Putamen (tissue), 1 donor: ENCODE measurements at places on chromosomes 4 and X.

DNA sequence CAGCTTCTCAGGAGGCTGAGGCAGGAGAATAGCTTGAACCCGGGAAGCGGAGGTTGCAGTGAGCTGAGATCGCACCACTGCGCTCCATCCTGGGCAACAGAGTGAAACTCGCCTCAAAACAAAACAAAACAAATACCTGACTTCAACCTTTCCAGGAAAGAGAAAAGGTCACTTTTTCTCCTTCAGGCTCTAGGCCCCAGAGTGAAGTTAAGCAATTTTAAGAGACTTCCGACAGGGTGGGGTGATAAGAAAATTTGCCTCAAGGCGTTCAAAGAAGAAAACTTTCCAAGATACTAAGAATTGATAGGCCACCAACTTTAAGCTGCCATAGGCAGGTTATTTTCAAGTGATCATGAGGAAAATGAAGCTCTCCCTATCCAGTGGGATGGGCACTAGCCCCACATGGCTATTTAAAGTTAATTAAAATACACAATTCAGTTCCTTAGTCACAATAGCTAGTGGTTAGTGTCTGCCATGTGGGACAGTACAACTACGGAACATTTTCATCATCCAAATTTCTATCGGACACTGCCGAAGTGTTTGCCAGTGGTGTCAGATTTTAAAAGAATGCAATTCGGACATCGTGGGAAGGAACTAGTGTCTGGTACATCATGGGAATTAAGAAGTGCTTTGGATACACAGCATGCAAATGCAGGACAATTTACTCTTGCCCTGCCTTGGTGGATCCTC lies 33.0 kb downstream of the SMS start:
- no peak for DNase-seq

- DNase-seq: no peak
These were observed 189.0 kb downstream of the AR start for GRCh38 chrX:67732864-67733263.

- DNase-seq: no peak
These were observed 10.9 kb upstream of the EXOSC9 start for GRCh38 chr4:121789960-121790829.

DNA sequence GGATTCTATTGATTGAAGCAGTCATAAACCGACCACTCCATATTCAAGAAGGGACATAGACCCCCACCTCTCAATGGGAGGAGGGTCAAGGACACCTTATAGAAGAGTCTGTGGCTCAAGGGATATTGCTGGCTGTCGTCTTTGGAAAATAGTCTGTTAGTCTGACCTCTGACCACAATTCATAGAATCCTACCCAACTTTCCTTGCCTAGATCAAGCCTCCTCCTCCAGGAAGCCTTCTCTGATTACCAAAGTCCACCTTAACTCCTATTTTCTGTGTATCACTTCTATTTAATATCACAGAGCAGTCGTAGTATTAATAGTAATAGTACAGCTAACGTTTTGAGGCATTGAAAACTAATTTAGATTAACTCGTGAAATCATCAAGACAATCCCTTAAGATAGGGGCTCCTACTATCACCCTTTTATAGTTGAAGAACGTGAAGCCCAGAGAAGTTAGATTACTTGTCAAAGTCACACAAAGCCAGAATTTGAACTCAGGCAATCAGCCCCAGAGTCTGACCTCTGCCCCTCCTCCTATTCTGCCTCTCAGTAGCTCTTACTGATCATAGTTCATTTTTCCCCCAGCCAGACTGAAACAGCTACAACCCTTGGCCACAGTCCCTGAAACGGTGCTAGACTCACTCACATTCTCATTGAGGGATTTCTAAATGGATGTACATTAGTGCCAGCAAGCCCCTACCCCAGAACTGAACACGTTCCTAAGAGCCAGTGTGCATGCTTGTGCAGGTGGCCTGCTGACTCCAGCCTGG lies 636.6 kb downstream of the MID1IP1 start:
- no peak for DNase-seq

GRCh38 chr4:158670975-158671664 lies 567 bp downstream of the C4orf46 start:
- peak; percentile 68 for DNase-seq

DNA sequence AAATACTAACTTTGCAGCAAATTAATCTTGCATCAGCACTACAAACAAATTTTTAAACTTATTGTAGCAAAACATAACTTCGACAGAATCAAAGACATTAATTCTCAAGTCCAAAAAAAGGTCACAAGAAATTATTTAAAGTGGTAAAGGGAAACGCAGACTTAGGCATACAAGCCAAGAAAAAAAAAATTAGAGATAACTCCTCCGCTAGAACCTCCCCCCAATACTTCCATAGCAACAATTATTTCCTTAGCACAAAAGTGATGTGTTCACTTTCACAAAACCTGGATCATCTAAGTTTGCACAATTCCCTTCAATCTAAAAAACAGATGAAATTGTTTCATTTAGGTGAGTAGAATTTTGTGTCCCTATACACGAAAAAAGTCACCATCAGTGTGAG lies 1.1 kb downstream of the LRBA start:
- DNase-seq: peak; percentile 6
